ENCODE measurements at places on chromosomes 6 and 20. TPM values are rescaled to one million over a fixed set of nuclear protein-coding genes. Genes with fewer than 3 reads are reported as not detected.

The ADGRF4 gene
- total RNA-seq = under 0.01 TPM

The DEFB112 gene
- total RNA-seq = not detected

The PPP1R14C gene
- 0.29 TPM for total RNA-seq

The EDN3 gene
- not detected for total RNA-seq

The YIPF3 gene
- total RNA-seq = 92.6 TPM

The CAP2 gene
- total RNA-seq = 3.6 TPM

The BPIFA2 gene
- total RNA-seq = not detected

The ARMH2 gene
- total RNA-seq = not detected

The TRIM10 gene
- total RNA-seq = not detected

The TNF gene
- total RNA-seq = not detected

The ATP9A gene
- 69.4 TPM for total RNA-seq

The RIMS1 gene
- under 0.01 TPM for total RNA-seq

The KCNQ2 gene
- not detected for total RNA-seq

The FGD2 gene
- not detected for total RNA-seq

The SAMD10 gene
- 0.99 TPM for total RNA-seq

The MYLK4 gene
- 0.44 TPM for total RNA-seq

The HFE gene
- total RNA-seq = 20.7 TPM
